Pancreas (tissue), 10 donors: ENCODE measurements at places on chromosomes 7 and 10.

GRCh38 chr7:131057015-131057793 lies 270.5 kb upstream of the MKLN1 start:
- H3K27ac ChIP-seq, result peak overlapping the region; percentile 61
- H3K36me3 ChIP-seq, result no peaks in the 10 kb centered on the region
- no peak for DNase-seq

GRCh38 chr7:55344840-55345239 lies 20.3 kb upstream of the LANCL2 start:
- no peaks in the 10 kb centered on the region for H3K4me1 ChIP-seq
- H3K27me3 ChIP-seq, result no peaks in the 10 kb centered on the region
- H3K4me3 ChIP-seq, result no peak overlapping the region
- H3K36me3 ChIP-seq, result no peaks in the 10 kb centered on the region
- no peak overlapping the region for H3K27ac ChIP-seq

- no peak overlapping the region for H3K27ac ChIP-seq
- DNase-seq, result no peak
- no peaks in the 10 kb centered on the region for H3K36me3 ChIP-seq
- H3K4me3 ChIP-seq, result no peak overlapping the region
- peaks cover 12% of the 10 kb centered on the region for H3K27me3 ChIP-seq
- H3K4me1 ChIP-seq, result no peaks in the 10 kb centered on the region
These were observed 50.4 kb upstream of the NKX6-2 start for GRCh38 chr10:132836248-132836831.

GRCh38 chr7:151185762-151186639 lies 1.0 kb downstream of the ASB10 start:
- H3K27ac ChIP-seq, result no peak overlapping the region
- no peaks in the 10 kb centered on the region for H3K4me1 ChIP-seq
- H3K4me3 ChIP-seq, result no peak overlapping the region
- DNase-seq, result no peak

- no peak overlapping the region for H3K4me3 ChIP-seq
- no peak for DNase-seq
- H3K27me3 ChIP-seq, result no peaks in the 10 kb centered on the region
- H3K27ac ChIP-seq, result no peak overlapping the region
These were observed 19.9 kb upstream of the ATOH7 start for GRCh38 chr10:68251625-68252495.

DNA sequence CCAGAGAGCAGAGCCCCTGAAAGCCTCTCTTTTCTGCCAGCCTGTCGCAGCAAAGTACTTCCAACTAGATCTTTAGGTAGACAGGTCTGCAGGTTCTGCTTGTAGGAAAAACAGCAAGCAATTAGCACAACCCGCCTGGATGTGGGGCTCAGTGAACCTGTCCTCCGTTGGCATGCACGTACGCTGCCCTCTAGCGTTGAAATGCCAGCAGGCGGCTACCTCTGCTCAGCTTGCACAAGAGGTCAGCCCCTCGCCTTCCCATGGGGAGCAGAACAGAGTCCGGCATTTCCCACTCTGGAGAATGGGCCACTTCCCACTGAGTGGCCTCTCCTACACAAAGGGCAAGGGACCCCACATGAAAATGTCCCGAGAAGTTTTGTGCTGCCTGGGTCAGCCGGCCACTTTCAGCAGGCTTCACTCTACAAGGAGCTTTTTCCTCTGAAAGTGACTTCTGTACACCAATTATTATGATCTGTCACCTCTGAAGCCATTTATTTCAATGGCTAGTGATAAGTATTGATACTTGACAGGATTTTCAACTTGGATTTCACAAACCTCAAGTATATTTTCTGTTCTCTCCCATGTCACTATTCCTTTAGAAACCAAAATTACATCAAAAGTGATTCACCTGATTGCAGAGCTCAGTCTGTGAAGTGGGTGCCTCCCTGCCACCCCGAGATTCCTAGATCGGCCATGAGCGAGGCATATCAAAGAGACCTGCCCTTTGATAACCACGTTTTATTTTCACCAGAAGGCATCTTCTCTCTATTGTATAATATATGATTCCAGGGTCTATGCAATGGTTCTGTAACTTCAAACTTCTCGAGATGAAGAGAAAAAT lies 56.7 kb downstream of the JCAD start:
- H3K4me3 ChIP-seq, result no peak overlapping the region
- H3K27ac ChIP-seq, result no peak overlapping the region
- no peaks in the 10 kb centered on the region for H3K36me3 ChIP-seq
- DNase-seq, result peak; percentile 61

- peaks cover 26% of the 10 kb centered on the region for H3K36me3 ChIP-seq
- no peaks in the 10 kb centered on the region for H3K4me1 ChIP-seq
- H3K4me3 ChIP-seq, result no peak overlapping the region
- no peaks in the 10 kb centered on the region for H3K27me3 ChIP-seq
- no peak for DNase-seq
These were observed 21.6 kb downstream of the RBM28 start for GRCh38 chr7:128322040-128322643.

- no peaks in the 10 kb centered on the region for H3K27me3 ChIP-seq
- no peaks in the 10 kb centered on the region for H3K4me1 ChIP-seq
- H3K4me3 ChIP-seq, result no peak overlapping the region
- no peak for DNase-seq
- no peak overlapping the region for H3K27ac ChIP-seq
- H3K36me3 ChIP-seq, result no peaks in the 10 kb centered on the region
These were observed 70.9 kb downstream of the HHEX start for GRCh38 chr10:92760609-92761008.

- no peak for DNase-seq
- H3K4me1 ChIP-seq, result no peaks in the 10 kb centered on the region
- H3K36me3 ChIP-seq, result no peaks in the 10 kb centered on the region
- H3K27me3 ChIP-seq, result no peaks in the 10 kb centered on the region
These were observed 170.8 kb downstream of the VPS50 start for GRCh38 chr7:93402944-93403343.

DNA sequence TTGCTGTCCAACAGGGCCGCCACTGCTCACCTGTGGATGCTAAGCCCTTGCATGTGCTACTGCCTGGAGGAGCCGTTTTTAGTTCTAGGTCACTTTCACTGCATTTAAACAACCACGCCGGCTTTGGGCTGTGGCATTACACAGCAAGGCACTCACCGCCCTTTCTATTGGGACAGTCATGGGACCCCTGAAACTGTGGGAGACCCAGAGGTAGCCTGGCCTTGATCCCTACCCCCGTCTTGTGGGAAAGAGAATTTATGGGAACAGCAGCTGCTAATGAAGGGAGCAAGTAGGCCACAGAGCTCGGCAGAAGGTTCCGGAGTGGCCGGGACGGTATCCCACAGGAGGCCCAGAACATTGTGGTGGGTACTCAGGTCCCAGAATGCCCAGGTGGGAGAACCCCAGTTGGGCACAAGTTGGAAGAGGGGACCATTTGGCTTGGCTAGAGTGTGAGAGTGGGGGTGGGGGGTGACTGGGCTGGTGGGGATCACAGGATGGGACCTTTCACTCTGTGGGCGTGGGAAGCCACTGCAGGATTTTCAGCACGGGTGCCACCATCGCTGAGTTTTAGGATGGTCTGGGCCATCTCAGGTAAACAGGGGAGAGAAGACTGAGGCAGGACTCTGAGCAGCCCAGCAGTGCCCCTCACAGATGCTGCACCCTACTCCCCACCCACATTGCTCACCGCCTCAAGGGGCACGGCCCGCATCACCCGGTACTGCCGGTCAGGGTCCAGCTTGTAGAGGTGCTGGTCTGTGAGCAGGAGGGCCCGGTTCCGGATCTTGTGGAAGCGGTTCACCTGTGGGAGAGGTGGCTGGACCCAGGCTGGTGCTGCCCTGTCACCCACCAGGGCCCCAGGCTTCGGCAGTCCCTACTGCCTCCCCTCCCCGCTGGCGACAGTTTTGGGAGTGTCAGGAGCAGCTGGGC lies 15.2 kb downstream of the MYO1G start:
- peaks cover 5% of the 10 kb centered on the region for H3K27me3 ChIP-seq
- no peak for DNase-seq
- H3K27ac ChIP-seq, result no peak overlapping the region
- H3K4me3 ChIP-seq, result no peak overlapping the region

- no peaks in the 10 kb centered on the region for H3K27me3 ChIP-seq
- no peak for DNase-seq
- no peak overlapping the region for H3K4me3 ChIP-seq
- H3K36me3 ChIP-seq, result no peaks in the 10 kb centered on the region
These were observed 77.5 kb upstream of the CTTNBP2 start for GRCh38 chr7:117950601-117951260.

- H3K36me3 ChIP-seq, result no peaks in the 10 kb centered on the region
- H3K4me1 ChIP-seq, result peaks cover 12% of the 10 kb centered on the region
- no peak overlapping the region for H3K4me3 ChIP-seq
- no peak overlapping the region for H3K27ac ChIP-seq
- no peak for DNase-seq
These were observed 11.8 kb upstream of the MIOS start for GRCh38 chr7:7554649-7555575.

DNA sequence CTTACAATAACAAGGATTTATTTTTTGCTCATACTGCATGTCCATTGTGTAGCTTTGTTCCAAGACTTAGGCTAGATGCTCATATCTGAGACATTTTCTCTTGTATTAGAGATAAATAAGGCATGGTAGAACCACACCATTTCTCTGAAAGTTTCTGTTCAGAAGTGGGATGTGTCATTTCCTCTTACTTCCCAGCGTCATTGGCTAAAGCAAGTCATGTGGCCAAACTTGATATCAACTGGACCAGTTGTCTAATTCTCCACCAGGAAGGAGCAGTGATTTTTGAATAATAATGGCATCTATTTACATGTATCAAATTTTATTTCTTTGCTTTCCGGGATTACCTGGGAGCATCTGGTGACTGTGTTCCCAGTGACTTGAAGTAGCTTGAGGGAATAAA lies 38.3 kb downstream of the AHCYL2 start:
- DNase-seq, result no peak
- no peaks in the 10 kb centered on the region for H3K36me3 ChIP-seq
- no peaks in the 10 kb centered on the region for H3K27me3 ChIP-seq
- no peaks in the 10 kb centered on the region for H3K4me1 ChIP-seq

DNA sequence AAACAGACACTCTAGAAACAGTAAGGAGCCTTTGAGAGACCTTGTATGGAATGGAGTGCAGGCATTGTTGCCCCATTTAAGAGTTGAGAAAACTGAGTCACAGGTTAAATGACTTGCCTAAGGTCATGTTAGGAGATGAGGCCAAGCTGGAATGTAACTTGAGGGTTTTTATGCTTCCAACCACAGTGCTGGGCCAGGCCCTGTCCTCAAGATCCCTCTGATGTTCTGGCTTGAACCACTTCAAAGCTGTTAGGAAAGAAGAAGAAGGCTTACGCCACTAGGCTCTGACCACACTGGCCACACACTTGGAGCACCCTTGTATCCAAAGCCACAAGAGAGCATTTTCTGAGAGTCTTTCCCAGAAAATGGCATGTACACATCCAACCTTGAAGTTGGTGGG lies 42.7 kb downstream of the PLAU start:
- H3K36me3 ChIP-seq, result no peaks in the 10 kb centered on the region
- H3K4me3 ChIP-seq, result no peak overlapping the region
- no peak for DNase-seq
- H3K27me3 ChIP-seq, result no peaks in the 10 kb centered on the region
- H3K27ac ChIP-seq, result no peak overlapping the region

DNA sequence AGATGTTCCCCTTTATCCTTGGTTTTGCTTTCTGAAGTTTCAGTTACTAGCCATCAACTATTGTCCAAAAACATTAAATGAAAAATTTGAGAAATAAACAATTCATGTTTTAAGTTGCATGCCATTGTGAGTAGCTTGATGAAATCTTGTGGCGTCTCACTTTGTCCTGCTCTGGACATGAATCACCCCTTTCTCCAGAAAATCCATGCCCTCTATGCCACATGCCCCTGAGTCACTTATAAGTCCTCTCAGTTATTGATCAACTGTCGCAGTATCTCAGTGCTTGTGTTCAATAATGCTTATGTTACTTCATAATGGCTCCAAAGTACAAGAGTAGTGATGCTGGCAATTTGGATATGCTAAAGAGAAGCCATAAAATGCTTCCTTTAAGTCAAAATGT lies 208.0 kb upstream of the FERD3L start:
- no peak for DNase-seq
- H3K4me3 ChIP-seq, result no peak overlapping the region
- no peaks in the 10 kb centered on the region for H3K36me3 ChIP-seq
- no peak overlapping the region for H3K27ac ChIP-seq
- no peaks in the 10 kb centered on the region for H3K27me3 ChIP-seq

- H3K27ac ChIP-seq, result no peak overlapping the region
- no peaks in the 10 kb centered on the region for H3K4me1 ChIP-seq
- peak; percentile 32 for DNase-seq
- no peaks in the 10 kb centered on the region for H3K36me3 ChIP-seq
These were observed 180.0 kb downstream of the PDE1C start for GRCh38 chr7:31890198-31890597.

GRCh38 chr10:6405713-6406112 lies 174.4 kb downstream of the PRKCQ start:
- H3K4me1 ChIP-seq, result no peaks in the 10 kb centered on the region
- no peak overlapping the region for H3K4me3 ChIP-seq
- H3K27me3 ChIP-seq, result no peaks in the 10 kb centered on the region
- no peak for DNase-seq
- H3K27ac ChIP-seq, result no peak overlapping the region
- no peaks in the 10 kb centered on the region for H3K36me3 ChIP-seq

- no peaks in the 10 kb centered on the region for H3K36me3 ChIP-seq
- peak within 1 kb of the TSS; percentile 58 for H3K4me3 ChIP-seq
- H3K4me1 ChIP-seq, result no peaks in the 10 kb centered on the region
- peak within 1 kb of the TSS; percentile 50 for H3K27ac ChIP-seq
These were observed at the start of gene RAB19 for GRCh38 chr7:140403878-140404564. Gene RAB19 (plus strand): TSS chr7:140404058. CDS start chr7:140407647, 3,589 bp downstream.

DNA sequence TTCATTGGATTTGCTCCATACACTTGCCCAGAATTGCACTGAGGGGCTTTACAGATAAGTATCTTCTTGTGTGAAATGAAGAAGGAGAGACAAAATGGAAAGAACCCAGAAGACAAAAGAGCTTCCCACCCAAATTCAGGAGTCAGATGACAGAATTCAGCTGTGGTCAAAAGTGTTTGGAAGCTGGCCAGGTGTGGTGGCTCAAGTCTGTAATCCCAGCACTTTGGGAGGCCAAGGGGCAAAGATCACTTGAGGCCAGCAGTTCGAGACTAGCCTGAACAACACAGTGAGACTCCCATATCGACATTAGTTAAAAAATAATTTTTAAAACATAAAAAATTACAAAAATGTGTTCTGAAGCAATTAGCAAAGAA lies 27.1 kb downstream of the DUSP5 start:
- no peak for DNase-seq
- H3K4me3 ChIP-seq, result no peak overlapping the region
- H3K4me1 ChIP-seq, result no peaks in the 10 kb centered on the region
- H3K27me3 ChIP-seq, result no peaks in the 10 kb centered on the region

- no peaks in the 10 kb centered on the region for H3K4me1 ChIP-seq
- no peak for DNase-seq
- no peak overlapping the region for H3K4me3 ChIP-seq
- H3K27me3 ChIP-seq, result no peaks in the 10 kb centered on the region
- no peaks in the 10 kb centered on the region for H3K36me3 ChIP-seq
These were observed 181.3 kb downstream of the SDK1 start for GRCh38 chr7:3482147-3482921.

DNA sequence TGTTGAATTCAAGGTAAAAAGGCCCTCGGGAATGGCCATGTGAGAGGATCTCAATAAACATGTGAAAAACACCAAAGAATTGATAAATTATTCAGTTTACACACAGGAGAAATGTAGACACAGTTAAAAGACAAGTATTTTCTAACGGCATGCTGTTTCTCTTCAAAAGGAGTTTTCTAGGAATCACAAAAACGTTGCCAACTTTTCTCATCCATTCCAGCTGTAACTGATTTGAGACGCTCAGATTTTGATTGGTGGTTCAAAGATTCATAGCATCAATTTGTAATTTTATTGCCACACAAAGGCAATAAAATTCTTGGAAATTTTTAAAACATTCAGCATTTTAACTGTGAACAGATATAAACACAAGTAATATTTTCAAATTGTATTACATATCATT lies 384.9 kb upstream of the PFKP start:
- DNase-seq, result no peak
- no peaks in the 10 kb centered on the region for H3K4me1 ChIP-seq
- no peaks in the 10 kb centered on the region for H3K36me3 ChIP-seq
- H3K27me3 ChIP-seq, result no peaks in the 10 kb centered on the region
- H3K27ac ChIP-seq, result no peak overlapping the region
